AG04449 (cell line): ENCODE measurements at places on chromosomes 11 and 22.

- no peak for DNase-seq
Observed at GRCh38 chr22:42962295-42963230, 52.4 kb downstream of the PACSIN2 start.

- no peak for DNase-seq
Observed at GRCh38 chr22:49012712-49013395, 814.8 kb downstream of the BRD1 start.

DNA sequence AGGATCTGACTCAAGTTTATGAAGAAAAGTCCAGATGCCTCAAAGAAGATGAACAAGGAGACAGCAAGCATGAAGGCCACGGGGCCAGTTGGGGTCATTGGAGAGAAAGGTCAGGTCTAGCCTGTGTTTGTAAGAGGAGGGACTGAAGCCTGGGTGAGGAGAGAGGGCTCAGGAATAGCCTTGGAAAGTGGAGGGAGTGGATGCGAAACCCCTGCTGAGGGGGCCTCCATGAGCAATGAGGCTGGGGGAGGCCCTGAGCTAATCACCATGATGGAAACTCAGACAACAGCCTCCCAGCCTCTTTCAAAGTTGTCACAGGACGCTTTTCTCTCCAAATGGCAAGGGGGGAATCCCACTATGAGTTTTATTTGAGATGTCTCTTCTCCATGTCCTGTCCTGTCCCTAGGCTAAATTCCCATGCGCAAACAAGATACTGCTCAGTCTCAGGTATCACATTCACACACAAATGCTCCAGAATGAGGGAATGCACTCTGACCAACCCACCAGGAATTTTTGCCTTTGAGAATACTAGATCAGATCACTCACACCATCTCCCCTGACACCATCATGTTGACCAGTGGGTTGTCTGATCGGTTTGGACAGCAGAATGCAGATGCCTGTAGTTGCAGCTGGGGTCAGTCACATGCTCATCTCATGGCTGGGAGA is 51.3 kb upstream of the TOP3B start:
- DNase-seq, result no peak

DNA sequence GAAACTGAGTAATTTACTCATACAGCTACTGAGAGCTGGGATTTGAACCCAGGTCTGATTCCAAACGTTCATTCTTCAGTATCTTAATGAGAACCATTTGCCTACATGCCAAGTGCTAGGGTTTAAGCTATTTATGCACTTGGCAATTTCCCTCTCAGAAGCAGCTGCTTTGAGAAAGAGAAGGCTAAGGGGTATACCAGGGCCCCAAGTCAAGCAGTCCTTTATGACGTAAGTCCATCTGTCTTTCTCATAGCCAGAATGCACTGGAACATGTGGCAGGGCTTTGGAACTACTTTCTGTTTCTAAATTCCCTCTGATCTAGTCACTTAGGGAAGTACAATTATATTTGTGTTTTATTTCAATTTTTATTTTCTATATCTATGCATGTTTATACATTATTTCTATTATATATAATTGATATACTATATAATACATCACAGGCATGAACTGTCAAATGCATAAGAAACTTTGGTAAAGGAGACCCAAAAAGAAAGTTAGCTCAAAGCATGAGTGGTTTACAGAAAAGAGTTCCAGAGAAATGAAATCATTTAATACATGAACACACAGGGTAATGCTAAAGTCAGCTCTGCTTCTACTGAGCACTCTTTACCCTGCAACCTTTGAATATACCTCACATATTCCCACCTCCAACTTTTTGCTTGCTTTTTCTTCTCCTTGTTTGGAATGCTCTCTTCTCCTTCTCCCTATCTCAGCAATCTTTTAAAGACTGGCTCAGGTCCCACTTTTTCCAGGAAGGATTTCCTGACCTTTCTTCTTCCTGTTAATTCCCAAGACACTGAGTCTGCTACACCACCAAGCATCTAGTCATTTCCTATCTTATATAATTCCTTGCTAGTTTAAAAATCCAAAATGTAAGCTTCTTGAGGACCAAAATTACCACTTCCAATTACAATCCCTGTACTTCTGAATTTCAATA is 80.5 kb upstream of the GDPD4 start:
- peak; percentile 52 for DNase-seq

GRCh38 chr11:95913830-95914615 is 9.9 kb downstream of the MTMR2 start:
- no peak for DNase-seq

- no peak for DNase-seq
Observed at GRCh38 chr11:46489656-46490560, 98.3 kb upstream of the CHRM4 start.

- DNase-seq, result peak; percentile 90
Observed at GRCh38 chr22:30205281-30206115, 41.1 kb downstream of the LIF start.

DNA sequence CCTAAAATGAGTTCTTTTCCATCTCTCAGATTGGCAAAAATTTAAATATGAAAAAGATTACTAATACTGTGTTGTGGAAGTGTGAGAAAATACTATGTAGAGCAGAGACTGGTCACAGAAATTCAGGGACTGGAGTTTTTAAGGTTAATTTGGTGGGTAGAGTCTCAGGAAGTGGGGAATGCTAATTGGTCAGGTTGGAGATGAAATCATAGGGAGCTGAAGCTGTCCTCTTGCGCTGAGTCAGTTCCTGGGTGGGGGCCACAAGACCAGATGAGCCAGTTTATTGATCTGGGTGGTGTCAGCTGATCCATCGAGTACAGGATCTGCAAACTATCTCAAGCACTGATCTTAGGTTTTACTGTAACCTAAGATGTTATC is 29.4 kb upstream of the TMEM86A start:
- no peak for DNase-seq

GRCh38 chr11:34354782-34355181 is 3.0 kb downstream of the ABTB2 start:
- no peak for DNase-seq

DNA sequence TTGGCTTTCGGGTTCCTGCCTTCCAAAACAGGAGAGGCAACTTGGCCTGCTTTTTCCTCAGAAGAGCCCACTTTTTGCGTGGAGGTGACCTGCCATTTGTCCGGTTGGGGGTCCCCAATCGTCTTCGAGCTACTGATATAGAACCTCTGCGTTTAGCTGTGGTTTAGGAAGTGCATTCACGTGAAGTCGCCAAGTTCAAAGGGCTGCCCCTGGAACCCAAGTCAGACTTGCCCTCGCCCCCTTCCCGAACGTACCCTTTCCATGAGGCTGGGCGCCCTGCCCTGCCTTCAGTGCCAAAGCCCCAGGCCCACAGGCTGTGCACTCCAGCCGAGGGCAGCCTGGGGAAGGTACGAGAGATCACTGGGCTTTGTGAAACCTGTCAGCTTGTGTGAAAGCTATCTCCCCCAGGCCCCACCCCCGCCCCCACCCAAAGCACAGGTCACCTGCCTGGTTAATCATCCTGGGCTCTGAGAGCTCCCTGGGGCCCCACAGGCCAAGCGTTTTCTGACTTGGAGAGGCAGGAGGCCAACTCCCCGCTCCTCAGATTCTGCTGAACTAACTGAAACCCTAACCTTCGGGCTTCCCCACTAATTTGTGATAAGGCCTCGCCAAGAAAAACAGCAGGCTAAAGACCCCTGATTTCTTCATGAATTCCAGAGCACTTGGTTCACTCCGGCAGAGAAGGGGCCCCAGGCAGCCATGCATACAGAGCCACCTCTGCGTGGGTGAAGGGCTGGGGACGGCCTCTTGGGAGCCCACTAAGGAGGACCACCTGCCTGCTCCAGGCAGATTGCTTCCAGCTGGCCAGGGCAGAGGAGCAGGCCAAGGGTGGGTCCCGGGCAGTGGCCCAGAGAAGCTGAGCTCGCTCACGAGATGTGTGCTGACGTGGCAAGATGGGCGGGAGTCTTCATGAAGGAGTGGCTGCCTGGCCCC is 25.8 kb upstream of the KCNQ1OT1 start:
- no peak for DNase-seq

- DNase-seq, result no peak
Observed at GRCh38 chr11:126224647-126225294, 13.2 kb downstream of the FAM118B start.

DNA sequence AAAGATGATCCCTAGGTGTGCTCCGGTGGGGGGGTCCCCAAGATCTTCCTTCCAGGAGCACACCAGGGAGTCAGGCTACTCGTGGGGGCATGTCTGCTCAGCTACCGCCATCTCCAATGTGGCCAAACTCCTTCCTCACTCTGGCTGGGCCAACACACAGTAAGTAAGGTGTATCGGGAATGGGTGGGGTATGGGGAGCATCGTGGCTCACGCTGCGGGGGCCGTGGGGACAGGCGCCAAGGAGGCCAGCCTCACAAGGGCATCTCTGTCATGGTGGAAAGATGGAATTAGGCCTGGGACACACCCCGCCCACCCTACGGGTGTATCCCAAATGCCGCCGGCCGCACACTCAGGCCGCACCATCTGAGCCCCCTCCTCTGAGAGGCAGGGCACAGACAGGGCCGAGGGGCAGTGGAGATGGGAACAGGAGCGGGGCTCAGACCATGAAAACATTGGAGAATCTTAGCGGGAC is 8.3 kb downstream of the IGF2 start:
- DNase-seq, result no peak

- no peak for DNase-seq
Observed at GRCh38 chr11:71176812-71177211, 75.6 kb downstream of the SHANK2 start.

GRCh38 chr11:113528982-113529381 is 53.8 kb upstream of the DRD2 start:
- no peak for DNase-seq

DNA sequence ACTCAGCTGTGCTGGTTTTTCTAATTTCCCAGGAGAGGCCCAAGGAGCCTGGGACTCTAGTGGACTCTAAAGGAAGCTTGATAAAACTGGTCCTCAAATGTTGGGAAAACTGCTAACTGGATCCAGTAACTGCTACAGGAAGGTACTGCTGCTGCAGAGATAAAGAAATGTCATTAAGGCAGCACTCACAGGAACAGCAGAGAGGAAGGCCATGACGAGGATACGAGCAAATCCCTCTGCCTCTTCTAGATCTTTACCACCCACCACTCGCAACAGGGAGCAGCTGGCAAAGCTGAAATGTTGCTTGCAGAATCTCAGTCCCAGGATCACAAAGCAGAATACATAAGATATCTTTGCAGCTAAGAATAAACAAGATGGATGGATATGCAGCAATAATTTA is 23.5 kb downstream of the TTC28 start:
- DNase-seq, result no peak

DNA sequence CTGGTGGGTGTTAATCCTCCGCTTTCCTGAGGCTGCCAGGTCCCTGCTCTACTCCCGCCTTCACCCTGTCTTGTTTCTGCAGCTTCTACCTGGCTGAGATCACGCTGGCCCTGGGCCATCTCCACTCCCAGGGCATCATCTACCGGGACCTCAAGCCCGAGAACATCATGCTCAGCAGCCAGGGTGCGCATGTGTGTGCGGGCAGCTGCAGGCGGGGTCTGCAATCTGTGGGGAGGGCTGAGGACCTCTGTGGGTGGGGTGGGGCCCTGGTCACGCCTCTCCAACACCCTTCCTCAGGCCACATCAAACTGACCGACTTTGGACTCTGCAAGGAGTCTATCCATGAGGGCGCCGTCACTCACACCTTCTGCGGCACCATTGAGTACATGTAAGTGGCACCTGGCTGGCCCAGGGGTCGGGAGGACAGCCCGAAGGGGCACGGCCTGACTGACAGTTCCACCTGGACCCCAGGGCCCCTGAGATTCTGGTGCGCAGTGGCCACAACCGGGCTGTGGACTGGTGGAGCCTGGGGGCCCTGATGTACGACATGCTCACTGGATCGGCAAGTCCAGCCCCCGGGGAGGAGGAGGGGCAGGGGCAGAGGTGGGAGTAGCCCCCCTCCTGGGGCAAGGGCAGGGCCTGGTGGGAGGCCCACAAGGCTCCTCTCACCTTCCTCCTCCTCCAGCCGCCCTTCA is 4.5 kb downstream of the RPS6KB2 start:
- no peak for DNase-seq

DNA sequence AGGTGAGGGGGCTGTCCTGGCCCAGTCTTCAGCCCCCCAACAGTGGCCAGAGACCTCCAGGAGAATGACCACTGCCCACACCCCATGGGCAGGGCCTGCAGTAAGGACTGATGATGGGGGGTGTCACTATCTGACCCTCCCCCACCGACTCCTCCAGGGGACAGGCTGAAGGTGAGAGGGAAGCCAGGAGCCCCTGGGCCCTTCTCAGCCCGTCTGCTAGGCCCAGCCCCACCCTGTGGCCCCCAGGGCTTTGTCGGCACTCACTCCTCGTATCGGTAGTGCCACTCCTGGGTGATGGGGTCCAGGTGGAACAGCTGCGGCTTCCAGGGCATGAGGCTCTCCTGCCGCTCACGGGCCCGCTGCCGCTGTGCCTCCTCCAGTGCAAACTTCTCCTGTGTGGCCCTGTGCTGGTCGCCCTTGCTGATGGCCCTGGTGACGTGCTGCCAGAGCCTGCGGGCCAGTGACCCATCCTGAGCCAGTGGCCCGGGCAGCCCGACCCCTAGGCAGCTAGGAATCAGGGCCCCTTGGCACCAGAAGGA is 35.4 kb upstream of the CARS1 start:
- DNase-seq, result no peak

DNA sequence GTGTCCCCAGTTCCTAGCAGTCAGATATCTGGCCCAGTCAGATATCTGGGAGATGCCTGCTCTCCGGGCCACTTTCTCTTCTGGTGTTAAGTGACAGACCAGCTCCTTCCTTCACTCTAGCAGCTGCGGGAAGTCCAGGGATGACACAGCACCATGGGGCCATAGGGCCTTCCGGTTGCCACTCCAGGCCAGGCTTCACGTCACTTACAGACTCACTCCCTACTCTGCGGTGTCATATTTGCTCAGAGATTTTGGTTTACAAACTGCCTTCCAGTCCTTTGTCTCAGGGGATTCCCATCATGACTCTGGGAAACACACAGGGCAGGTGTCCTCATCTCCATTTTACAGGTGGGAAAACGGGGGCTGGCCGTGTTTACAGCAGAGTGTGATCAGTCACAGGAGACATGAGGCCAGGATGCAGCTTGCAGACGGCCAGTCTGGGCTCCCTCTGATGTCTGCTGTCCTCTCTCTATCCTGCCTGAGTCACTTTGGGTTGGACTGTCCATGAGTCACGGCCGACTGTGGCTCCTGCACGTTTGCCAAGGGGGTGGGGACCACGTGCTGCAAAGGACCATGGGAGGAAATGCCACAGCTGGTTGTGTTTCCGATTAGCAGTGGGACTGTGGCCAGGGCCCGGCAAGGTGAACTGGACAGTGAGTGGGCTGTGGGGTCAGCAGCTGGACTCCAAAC is 8.2 kb upstream of the TBC1D22A start:
- peak; percentile 90 for DNase-seq

- no peak for DNase-seq
Observed at GRCh38 chr11:64608046-64608445, 17.0 kb downstream of the SLC22A12 start.
